ENCODE measurements at places on chromosomes 2 and 18. TPM values are rescaled to one million over a fixed set of nuclear protein-coding genes. Genes with fewer than 3 reads are reported as not detected.
A peak's percentile ranks its signal among the peaks of the same experiment; 100 is the strongest.

DNA sequence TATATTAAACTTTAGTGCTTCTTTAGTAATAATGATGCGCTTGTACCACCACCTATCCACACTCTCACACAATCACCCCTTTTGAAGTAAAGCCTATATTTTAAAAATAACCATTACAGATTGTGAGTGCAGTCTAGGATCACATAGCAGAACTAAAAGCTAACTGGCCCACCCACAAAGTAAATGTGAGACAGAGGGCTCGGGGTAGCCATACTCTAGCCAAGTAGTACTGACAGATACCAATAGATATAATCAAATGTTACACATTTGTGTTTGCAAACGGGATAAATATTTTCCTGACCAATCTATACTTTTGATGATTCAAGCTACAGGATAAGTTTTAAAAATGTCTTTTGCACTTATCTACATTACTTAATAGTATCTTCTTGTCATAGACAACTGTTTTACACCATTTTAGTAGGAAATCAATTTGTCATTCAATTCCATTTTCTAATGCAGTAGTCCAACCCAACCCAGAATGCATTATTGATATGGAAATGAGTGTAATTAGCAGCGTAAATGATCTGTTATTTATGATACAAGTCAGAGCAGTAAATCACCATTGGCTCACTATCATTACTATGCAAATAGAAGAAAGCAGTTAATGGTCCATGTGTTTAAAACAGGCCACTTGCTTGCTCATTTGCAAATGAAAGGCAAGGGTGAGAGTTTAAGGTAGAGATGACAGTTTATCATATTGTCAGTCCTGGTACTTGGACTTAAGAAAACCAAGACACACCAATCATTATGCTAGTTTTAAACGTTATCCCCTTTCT lies 111.8 kb downstream of the ERBB4 start:
- DNase-seq: no peak

DNA sequence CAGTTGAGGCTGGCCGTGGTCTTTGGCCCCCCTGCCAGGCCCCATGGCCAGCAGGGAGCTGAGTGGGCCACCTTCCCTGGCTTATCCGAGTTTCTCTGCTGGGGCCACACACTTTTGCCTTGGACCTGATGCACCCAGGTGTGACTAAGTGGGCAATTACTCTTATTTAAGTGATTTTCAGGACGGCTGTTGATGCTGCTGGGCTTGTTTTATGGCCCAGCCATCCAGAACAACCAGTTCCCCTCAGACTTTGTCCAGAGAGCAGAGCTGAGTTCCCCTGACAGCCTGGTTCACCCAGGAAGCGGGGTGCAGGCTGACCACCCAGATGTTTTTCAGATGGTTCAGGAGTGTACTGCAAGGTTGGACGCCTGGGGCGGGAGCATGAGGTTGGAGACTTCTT lies 68.8 kb downstream of the GLI2 start:
- DNase-seq: no peak

The ARHGAP28 gene
- total RNA-seq: 1.1 TPM

GRCh38 chr2:10400568-10400977 lies 47.6 kb downstream of the ODC1 start:
- DNase-seq: peak; percentile 68

GRCh38 chr18:32771871-32772580 lies 797 bp downstream of the KLHL14 start:
- no peak for DNase-seq

DNA sequence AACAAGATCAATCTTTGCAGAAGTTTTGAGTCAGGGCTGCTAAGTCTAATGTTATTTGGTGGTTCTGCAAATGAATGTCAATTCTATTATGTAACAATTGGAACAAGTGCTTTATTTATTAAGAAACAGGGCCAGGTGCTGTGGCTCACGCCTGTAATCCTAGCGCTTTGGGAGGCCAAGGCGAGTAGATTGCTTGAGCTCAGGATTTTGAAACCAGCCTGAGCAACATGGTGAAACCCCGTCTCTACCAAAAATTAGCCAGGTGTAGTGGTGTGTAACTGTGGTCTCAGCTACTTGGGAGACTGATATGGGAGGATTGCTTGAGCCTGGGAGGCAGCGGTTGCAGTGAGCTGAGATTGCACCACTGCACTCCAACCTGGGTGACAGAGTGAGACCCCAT lies 13.2 kb upstream of the RNF103 start:
- no peak for DNase-seq

GRCh38 chr2:152646264-152646663 lies 71.0 kb downstream of the PRPF40A start:
- no peak for DNase-seq

The HK2 gene
- 4.1 TPM for total RNA-seq

GRCh38 chr2:12824778-12825379 lies 108.1 kb downstream of the TRIB2 start:
- DNase-seq: peak; percentile 70

- no peak for DNase-seq
These were observed 156.6 kb upstream of the ID2 start for GRCh38 chr2:8525236-8525581.

DNA sequence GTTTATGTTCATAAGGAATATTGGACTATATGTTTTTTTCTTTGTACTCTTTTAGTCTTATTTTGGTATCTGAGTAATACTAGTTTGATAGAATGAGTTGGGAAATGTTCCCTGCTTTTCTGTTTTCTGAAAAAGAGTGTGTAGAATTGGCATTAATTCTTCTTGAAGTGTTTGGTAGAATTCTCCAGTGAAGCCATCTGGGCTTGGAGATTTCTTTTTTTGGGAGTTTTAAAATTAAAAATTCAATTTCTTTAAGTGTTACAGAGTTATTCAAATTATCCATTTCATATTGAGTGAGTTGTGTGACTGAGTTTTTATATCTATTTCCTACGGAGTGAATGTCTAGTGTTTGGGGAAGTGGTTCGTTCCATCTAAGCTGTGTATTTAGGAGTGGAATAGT lies 80.6 kb upstream of the HS6ST1 start:
- no peak for DNase-seq

DNA sequence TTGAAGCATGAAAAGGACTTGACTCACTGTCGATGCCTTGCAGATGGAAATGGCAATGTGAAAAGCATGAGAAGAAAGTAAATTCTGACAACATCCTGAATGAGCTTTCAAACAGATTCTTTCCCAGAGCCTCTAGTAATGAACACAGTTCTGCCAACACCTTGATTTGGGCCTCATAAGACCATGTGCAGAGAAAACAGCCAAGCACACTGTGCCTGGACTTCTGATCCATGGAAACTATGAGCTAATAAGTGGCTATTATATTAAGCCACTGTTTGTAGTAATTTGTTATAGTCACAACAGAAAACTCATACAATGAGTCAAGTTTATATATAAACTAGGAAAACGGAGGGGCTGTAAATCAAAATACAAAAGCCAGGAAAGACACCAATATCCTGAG lies 477.3 kb downstream of the MBD2 start:
- DNase-seq: no peak

The TUBA4B gene
- not detected for total RNA-seq

- DNase-seq: no peak
These were observed 457.2 kb upstream of the HS6ST1 start for GRCh38 chr2:128775914-128776285.

The LRRC30 gene
- not detected for total RNA-seq

The SEPTIN10 gene
- 49.3 TPM for total RNA-seq

GRCh38 chr18:26057344-26057773 lies 33.1 kb downstream of the SS18 start:
- no peak for DNase-seq

DNA sequence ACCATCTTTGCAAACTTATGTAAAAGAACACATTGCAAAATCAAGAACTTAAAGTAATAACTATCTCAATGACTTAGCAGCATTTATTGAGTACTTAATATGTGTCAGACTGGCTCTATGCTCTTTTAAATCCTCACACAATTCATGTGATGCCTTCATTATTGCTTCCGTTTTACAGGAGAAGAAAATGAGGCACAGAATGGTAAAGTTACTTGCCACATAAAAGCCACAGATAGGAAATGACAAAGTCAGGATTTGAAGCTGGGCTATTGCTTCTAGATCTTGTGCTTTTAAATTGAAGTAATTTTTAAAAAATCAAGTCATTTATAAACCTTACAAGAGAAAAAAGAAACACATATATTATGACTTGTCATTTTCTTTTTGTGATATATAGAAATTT lies 174.2 kb downstream of the WDR7 start:
- no peak for DNase-seq

The GPAT2 gene
- total RNA-seq: 6.4 TPM

The POTEJ gene
- total RNA-seq: not detected

DNA sequence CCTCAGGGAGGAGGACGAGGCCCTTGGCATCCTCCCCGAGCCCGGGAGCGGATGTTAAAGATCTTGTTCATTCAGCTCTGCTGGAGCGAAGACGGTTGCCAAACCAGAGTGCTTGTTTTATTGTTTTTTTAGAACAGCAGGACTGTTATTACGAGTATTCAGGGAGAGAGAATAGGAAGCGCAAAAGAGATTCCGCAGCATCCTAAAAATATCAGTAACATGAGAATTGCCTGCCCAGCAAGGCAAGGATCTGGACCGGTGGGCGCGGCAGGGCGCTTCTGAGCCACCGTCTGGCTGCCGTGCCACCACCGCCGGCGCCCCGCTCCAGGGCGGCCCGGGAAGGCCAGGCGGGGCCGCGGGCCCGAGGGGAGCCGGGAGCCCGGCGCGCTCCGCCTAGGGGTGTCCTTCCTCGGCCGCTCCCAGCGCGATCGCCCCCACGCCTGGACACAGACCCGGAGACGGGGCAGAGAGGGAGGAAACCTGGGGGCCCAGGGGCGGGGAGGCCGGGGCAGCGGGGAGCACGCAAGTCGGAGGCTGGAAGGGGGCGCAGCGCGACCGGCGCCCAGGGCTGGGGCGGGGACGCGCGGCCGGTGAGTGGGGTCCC lies 843 bp downstream of the CYS1 start:
- peak; percentile 74 for DNase-seq

DNA sequence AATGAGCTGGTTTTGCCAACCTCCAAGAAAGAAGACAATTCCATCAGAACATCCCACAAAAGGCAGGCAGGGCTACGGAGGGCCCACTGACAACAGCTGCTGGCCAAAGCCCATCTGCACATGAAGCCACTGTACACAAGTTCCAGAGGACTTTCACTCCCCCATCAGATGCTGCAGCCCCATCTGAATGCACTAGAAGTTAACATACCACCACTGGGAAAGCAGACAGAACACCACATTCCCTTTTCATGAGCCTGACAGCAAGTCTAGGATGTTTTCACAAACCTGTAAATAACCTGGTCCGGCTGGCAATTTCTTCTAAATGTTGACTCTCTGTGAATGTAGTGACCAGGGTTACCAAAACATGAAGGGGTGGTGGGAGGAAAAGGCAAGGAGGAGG lies 41.5 kb downstream of the CCBE1 start:
- no peak for DNase-seq

DNA sequence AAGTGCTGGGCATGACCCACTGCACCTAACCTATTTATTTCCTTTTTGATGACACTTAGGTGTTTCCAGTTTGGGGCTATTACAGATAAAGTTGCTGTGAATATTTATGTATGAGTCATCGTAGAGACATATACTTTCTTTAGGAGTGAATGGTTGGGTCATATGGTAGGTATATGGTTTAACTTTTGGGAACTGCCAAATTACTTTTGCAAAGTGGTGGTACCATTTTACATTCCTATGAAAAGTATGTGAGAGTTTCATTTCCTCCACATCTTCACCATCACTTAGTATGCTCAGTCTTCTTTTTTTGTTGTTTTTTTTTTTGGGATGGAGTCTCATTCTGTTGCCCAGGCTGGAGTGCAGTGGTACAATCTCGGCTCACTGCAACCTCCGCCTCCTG lies 56.1 kb downstream of the HNRNPLL start:
- no peak for DNase-seq

- no peak for DNase-seq
These were observed 1313.2 kb upstream of the NRXN1 start for GRCh38 chr2:52345082-52345481.

All from Right ventricle myocardium superior (tissue), 1 donor.